ENCODE measurements at places on chromosomes 1 and 21.

GRCh38 chr21:28856588-28857250, 136.0 kb downstream of the LTN1 start:
- DNase-seq, result no peak

DNA sequence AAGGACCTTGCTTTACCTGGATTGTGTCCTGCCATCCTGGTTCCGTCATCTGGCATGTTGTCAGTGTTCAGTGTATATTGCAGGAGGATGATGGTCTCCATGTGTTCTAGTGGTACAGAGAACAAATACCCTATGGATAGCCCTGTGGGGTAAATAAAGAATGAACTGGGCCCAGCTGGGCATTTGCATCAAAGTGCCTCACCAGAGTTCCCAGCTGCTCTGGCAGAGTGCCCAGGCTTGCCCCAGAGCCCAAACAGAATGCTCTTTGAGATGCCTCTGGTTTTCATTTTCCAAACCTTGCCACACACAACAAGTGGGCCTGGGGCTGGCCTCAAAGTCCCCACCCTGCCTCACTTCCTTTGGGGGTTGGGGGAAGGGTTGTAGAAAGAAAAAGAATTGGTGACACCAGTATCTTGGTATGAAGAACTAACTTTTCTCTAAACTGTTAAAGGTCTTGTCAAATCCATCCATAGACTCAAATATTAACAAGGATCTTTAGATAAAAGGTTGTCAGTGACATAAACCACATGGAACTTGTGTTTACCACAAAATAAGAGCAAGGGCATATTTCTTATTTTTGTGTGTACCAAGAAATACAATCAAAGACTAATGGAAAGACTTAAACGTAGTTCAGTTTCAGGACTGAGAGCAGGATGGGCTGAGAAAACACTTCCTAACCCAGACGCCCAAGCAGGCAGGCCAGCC, 82.2 kb downstream of the LMO4 start:
- no peak for DNase-seq

- no peak for DNase-seq
These were observed 2.0 kb downstream of the ADAMTSL4 start for GRCh38 chr1:150551051-150551783.

DNA sequence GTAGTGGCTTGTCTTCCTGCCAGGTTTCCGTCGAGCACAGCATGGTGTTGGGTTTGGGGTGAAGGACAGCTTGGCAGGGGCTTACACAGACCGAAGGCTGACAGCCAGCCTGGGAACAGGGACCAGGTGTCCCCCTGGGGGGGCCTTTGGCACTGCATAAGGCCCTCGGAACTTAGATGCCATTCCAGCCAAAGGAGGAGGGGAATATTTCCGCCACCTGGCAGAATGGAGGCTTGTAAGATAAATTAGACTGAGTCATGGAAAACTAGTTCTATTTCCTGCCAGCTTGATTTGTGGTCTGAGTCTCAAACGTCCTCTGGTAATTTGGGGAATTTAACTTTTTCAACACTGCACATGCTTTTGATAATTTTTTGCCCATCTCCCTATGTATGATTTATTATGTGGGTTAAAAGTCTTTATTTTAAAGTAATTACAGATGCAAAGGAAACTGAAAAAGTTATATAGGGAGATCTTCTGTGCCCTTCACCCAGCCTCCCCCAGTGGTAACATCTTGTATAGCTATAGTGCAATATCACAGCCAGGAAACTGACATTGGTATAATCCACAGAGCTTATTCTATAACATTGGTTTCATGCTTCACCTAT, 11.5 kb upstream of the TMEM51 start:
- DNase-seq, result no peak

GRCh38 chr1:152398812-152399698, 15.0 kb downstream of the CRNN start:
- no peak for DNase-seq

DNA sequence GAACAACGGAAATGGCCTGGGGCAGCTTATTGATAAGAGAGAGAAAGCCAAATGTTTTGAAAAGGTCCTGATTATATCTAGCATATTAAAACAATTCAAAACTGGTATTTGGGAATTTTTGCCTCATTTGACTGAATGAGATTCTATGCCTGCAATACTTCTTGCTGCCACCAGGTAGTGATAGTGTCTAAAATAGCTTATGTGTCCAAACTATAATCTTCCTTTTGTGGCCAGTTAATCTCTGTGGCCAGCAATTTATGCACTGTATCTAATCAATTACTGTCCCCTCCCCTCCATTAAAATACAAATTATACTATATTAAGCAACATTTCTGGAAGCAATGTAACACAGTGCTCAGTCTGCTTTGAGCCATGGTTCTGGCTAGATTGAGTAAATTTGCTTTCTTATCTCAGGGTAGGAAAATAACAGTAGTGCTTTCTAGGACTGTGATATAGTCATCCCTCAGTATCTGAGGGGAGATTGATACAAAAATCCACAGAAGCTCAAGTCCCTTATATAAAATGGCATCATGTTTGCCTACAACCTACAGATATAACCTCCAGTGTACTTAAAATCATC, 91.8 kb downstream of the FOXD2 start:
- DNase-seq, result no peak

- DNase-seq, result no peak
These were observed 36.3 kb upstream of the ERG start for GRCh38 chr21:38534591-38534990.

DNA sequence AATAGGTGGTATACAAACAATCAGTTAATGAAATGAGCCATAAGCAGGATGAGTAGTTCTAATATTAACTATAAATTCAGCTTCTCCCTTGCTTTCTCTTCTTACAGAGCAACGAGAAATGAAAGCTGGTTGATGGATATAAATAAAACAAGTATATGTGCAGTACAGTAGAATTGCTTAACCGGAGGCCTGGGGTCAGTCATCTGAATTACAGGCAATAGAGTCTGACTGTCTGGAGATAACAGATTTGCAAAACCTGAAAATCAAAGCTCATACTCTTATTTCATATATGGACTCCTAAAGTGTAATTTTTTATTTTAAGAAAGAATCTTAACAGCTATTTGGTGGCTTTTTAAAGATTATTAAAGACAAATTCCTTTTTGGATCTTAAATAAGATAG, 43.1 kb upstream of the SGIP1 start:
- DNase-seq, result no peak

DNA sequence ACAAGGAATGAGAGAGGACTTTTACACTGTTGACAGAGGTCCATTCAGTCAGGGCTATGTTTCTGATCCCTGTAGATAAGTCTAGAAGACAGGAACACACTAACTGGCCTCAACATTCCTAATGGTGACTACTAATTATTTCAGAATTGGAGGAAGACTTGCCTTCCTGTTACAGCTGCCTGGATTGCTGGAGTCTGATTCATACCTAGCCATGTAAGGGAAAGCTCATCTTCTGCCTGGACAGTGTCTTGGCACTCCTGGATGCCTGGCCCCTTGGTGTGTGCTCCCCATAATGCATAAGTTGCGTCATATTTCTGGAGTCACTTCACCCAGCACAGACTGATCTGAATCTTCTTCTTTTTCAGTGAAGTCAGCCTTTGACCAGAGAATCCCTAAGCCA, 326.0 kb upstream of the RUNX1 start:
- no peak for DNase-seq

- no peak for DNase-seq
These were observed 79.2 kb downstream of the MAN1C1 start for GRCh38 chr1:25695771-25696311.

DNA sequence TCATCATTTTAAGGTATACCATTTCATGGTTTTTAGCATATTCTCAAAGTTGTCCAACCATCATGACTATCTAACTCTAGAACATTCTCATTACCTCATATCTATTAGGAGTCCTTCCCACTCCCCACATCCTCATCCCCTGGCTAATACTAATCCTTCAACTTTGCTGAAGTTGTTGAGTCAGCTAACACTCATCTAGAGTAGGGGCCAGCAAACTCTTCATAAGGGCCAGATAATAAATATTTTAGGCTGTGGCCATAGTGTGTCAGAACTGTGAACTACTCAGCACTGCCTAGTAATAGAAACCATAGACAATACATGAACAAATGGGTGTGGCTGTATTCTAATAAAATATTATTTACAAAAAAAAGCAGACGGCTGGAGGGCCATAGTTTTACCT, 43.0 kb downstream of the TOR3A start:
- no peak for DNase-seq

GRCh38 chr1:92184632-92185031, 33.1 kb upstream of the C1orf146 start:
- DNase-seq, result no peak

GRCh38 chr1:100734676-100735075, 15.1 kb downstream of the VCAM1 start:
- DNase-seq, result no peak

- no peak for DNase-seq
These were observed 2.8 kb upstream of the ATF3 start for GRCh38 chr1:212605441-212606394.
